Frontal cortex (tissue), 4 donors: ENCODE measurements at places on chromosomes 7 and 10.

- DNase-seq = no peak
Measured at GRCh38 chr10:128173386-128173785, 47.2 kb upstream of the MKI67 start.

DNA sequence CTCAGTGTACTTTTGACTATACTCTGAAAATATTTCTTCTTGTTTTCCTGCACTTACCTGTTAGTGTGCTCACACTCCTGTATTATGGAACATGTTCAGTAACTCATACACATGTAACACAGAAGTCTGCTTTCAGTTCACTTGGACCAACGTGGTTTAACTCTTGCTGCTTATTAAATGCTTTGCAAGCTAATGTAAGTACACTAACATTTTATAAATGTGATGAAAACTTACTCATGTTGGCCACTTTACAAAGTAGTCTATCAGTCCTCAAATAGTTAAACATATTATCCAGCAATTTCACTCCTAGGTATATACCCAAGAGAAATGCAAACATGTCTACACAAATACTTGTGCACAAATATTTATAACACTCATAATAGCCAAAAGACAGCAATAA, 98.4 kb downstream of the UBE2H start:
- DNase-seq = no peak

DNA sequence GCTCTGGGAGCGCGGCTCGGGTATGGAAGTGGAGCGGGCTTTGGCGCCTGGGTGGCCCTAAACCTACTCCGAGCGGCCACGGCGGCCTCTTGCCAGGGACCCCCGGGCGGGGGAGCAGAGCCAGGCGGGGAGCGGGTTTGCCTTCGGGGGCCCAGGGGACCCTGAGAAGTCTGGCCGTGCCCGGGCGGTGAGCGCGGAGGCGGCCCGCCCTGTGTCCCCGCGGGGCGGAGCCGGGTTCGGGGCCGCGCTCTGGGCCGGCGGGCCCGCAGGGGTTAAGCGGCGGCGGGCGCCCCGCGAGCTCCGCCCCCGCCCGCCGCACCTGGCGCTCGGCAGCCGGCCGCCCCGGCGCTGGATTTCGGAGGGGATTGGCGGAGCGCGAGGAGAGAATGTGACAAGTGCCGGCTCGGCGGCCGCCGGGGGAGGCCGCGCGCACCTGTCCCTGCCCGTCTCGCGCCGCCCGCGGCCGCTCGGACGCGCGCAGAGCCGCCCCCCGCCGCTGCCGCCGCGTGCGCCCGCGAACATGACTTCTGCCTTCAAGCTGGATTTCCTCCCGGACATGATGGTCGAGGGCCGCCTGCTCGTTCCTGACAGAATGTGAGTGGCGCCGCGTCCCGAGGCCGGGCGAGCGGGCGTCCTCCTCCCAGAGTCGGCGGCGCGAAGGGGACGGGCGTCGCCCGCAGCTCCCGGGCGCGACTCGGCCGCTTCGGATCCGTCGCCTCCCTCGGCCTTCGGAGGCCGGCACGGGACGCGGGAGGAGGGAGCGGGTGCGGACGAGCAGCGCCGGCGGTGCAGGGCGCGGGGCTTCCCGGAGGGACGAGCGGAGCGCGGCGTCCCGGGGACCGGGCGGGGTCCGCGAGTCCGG, at the start of gene CELF2:
CELF2 (plus strand) TSS at position 303 of the 862 bp plus-strand sequence; CDS start at position 521, 218 bp downstream.
- DNase-seq = peak; percentile 42

- peak; percentile 81 for DNase-seq
Measured at GRCh38 chr10:121608469-121609190, 10.4 kb upstream of the FGFR2 start.

DNA sequence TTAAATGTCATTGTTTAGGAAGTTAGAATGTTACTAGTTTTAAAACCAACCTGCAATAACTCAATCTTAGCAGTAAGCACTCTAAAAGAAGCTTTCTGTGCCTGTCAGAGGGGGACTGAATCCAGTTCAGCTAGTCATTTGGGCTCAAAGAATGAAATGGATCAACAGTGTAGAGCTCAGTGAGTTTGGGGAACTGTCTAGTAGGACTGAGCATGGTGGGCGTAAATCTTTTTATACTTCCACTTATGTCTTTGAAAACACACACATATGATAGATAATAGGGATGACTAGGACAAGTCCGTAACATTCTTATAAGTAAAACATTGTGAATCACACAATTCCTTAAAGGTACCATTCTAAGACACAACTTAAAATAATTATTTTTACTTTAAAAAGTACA, 11.5 kb downstream of the GSAP start:
- no peak for DNase-seq

GRCh38 chr7:21547501-21547900, 4.7 kb downstream of the DNAH11 start:
- no peak for DNase-seq

GRCh38 chr10:11798845-11799735, 24.1 kb upstream of the PROSER2 start:
- DNase-seq = no peak

GRCh38 chr7:112575864-112576263, 95.1 kb downstream of the LSMEM1 start:
- no peak for DNase-seq

DNA sequence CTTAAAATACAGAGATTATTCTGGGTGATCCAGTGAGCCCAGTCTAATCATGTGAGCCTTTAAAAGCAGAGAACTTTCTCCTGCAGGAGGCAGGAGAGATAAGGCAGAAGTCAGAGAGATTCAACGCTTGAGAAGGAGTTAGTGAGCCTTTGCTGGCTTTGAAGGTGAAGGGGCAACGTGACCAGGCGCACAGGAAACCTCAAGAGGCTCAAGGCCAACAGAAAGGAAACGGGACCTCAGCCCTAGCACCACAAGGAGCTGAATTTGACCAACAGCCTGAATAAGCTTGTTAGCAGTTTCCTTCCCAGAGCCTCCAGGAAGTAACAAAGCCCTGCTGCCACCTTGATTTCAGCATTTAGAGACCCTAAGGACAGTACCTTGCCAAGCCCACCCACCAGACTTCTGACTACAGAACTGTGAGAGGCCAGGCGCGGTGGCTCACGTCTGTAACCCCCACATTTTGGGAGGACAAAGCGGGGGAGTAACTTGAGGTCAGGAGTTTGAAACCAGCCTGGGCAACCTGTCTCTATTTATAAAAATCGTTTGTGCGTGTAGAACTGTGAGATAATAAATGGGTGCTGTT, 87.3 kb upstream of the KAT6B start:
- DNase-seq = no peak

DNA sequence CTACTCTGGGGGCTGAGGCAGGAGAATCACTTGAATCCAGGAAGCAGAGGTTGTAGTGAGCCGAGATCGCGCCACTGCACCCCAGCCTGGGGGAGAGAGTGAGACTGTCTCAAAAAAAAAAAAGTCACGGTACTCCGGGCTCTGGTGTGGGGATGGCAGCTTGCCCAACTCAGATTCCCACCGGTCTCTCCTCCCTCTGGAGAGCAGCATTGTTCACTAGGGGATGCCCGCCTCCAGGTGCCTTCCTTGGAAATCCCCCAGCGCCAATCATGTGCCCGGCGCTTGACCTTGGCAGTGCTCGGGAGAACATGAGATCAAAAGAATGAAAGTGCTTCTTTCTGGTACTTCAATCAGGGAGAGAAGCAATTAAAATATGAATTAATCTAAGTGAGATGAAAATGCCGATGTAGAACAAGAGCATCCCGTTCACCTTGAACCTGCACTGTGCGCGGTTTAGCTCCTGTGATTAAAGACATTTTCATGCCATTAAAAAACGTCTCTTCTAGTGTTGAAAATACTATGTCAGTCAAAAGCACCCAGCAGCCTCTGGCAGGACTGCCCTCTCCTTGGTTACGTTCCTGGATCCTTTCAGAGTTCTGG, 1127.3 kb upstream of the AUTS2 start:
- DNase-seq = no peak

DNA sequence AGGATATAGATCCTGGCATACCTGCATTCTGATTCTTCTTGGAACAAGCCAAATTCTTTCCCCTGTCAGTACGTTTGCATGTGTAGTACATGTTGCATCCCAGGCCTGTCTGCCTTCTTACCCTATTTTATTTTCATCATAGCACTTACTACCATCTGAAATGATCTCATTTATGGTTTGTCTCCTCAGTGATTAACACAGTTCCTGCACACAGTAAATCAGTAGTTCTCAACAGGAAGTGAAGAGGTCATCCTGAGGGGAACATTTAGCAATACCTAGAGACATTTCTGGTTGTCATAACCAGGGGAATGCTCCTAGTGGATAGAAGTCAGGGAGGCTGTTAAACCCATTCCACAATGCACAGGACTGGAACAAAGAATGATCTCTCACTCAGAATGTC, 38.2 kb upstream of the SLC26A4 start:
- DNase-seq = no peak

DNA sequence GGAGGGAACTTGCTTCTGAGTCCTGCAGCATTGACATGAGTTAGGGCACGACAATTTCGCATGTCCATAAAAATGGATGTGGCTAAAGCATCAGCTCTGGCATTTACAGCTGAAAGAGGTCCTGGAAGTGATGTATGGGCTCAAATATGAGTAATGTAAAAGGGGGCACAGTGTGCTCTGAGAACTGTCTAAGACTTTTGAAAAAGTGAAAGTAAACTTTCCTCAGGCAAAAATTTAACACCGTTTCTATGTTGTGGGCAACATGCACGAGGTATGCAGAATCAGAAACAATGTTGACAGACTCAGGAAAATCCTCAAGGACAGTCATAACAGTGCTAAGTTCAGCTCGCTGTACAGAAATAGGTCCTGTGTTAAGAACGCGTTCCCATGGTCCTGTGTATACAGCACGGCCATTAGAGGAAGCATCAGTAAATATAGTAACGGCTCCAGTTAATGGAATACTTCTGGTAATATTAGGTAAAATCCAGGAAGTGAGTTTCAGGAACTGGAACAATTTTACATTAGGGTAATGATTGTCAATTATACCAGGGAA, 37.9 kb upstream of the AKR1C2 start:
- DNase-seq = no peak

DNA sequence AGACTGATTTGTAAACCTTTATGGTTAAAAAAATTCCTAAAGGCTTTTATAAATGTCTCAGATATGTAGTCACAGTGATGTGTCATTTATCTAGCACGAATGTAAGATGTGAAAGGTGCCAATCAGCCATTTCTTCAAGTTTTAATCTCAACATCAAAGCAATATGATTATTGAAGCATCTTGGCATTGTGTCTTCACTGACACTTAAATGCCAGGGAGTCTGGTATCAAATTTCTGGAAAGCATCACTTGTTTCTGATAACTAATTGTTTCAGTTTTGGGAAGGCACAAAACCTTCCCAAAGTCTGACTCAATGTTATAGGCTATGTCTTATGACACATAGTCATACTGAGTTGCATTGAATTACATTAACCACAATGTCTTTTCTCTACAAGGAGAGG, 492.0 kb upstream of the CNTNAP2 start:
- DNase-seq = no peak

- DNase-seq = peak; percentile 12
Measured at GRCh38 chr10:59536167-59537014, 173.3 kb downstream of the SLC16A9 start.

GRCh38 chr10:97580421-97581367, 3.5 kb upstream of the HOGA1 start:
- peak; percentile 10 for DNase-seq

- no peak for DNase-seq
Measured at GRCh38 chr10:127892743-127893142, at the start of gene CLRN3. CLRN3 (minus strand) TSS chr10:127892941; CDS start chr10:127892784, 157 bp downstream.

DNA sequence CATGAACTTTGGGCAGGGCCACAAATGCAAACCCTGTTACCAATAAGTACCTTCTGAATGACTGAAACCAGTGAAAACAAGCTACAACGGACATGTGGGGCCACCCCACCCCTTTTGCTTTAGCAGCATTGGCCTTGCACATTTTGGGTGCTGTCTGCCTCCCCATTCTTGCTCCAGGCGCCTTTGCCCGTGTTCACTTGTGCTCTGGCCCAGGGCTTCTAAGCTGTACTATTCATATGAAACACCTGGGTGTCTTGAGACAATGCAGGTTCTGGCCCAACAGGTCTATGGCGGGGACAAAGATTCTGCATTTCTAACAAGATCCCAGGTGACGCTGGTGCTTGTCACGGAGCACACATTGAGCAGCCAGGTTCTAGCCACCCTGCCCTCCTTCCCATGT, 96.5 kb upstream of the SDK1 start:
- no peak for DNase-seq

DNA sequence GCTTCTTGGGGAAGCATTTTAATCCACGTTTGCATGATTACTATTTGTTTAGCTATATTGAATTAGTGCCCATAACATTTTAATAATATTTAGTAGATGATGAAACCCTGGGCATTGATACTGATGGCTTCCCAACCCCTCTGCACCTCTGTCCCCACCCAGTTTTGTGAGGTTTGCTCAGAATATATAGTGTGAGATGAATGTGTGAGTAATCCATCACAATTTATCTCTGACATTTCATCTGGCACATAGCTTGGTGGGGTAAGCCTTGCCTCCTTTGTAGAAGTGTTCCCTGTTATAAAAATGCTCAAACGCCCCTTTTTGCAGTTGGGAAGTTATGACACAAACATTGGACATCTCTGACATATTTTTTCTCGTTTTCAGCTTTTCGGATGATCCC, 104.2 kb downstream of the WNT2 start:
- no peak for DNase-seq

GRCh38 chr10:124733571-124734245, 10.5 kb downstream of the FAM53B start:
- no peak for DNase-seq

DNA sequence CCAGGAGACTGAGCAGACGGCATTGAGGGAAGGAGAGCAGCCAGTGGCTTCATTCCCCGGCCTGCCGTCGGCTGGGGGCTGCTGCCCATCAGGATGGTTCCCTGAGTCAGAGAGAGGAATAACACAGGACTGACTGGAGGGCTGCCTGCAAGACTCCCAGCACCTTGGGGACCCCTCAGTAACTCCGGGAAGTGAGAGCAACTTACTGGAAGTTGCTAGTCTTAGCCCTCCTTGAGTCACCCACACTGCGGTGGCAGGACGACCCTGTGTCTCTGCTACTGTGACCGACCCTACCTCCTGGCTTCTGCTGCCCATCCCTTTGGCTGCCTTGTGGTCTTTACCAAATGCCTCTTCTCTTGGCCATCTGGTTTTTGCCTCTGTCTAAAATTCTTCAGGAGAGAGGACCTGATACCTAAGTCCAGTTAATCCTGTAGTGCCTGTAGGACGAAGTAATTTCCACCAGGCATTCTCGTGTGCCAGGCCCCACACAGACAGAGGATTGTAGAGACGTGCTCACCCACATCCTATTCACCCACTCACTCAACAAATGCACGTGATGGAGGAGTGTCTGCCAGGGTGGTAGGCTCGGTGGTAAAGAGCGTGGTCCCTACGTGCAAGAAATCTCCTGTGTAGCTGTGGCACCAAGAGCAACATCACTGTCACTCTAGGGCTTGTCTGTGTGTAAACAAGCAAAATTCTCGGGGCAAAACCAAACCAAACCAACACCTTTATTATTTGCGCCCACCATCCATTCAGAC, 156.5 kb downstream of the PRKCQ start:
- no peak for DNase-seq

DNA sequence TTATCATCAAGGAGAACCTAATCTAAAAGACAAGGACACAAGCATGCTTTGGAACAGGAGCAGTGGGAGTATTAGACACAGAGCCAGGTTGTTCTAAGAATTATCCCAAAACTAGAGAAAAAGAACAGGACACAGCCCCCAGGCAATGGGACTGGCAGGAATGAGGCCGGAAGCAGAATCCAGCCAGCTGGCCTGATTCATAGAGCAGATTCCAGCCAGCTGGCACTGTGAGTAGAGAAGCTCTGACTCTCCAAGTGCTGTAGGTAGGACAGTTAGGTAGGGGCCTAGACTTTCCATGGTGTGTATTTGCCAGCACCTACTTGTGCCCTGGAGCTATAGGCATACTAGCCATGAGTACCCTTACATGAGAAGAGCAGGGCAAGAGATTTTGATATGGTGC, 13.3 kb upstream of the RAB18 start:
- DNase-seq = no peak
